ENCODE measurements at places on chromosomes 5 and 9. TPM values are rescaled to one million over a fixed set of nuclear protein-coding genes. Genes with fewer than 3 reads are reported as not detected.

GRCh38 chr5:133921069-133921468 is 47.4 kb downstream of the C5orf15 start:
- no peak overlapping the region for H3K4me3 ChIP-seq
- no peak overlapping the region for H3K27ac ChIP-seq
- H3K36me3 ChIP-seq = no peaks in the 10 kb centered on the region
- no peak for DNase-seq
- H3K4me1 ChIP-seq = no peaks in the 10 kb centered on the region

DNA sequence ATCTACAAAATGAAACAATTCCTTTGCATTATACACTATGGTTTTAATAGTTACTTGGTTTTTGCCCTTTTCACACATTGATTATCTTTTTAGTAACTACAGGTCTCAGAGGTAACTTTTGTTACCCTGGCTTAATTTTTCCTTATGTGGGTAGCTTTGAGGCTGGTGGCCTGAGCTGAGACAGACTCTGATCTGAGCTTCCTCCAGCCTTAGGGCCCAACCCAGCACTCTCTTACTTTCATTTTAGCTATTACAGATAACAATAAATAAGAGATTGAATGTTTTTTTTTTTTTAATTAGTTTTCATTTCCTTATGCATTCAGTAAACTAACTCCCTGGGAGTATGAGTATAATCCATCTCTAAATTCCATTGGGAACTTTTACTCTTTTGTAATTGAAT is 15.1 kb upstream of the OXCT1 start:
- no peaks in the 10 kb centered on the region for H3K4me1 ChIP-seq
- no peak overlapping the region for H3K4me3 ChIP-seq
- DNase-seq = no peak
- H3K27me3 ChIP-seq = peaks cover 21% of the 10 kb centered on the region

GRCh38 chr5:179169836-179170235 is 109.7 kb downstream of the ZNF354C start:
- H3K4me3 ChIP-seq = no peak overlapping the region
- H3K36me3 ChIP-seq = peaks cover 1% of the 10 kb centered on the region
- no peak for DNase-seq
- H3K27me3 ChIP-seq = no peaks in the 10 kb centered on the region
- no peak overlapping the region for H3K27ac ChIP-seq

- no peaks in the 10 kb centered on the region for H3K36me3 ChIP-seq
- no peak overlapping the region for H3K27ac ChIP-seq
- no peak overlapping the region for H3K4me3 ChIP-seq
- H3K27me3 ChIP-seq = peaks cover 8% of the 10 kb centered on the region
- H3K4me1 ChIP-seq = no peaks in the 10 kb centered on the region
- DNase-seq = no peak
Measured at GRCh38 chr9:100999906-101000544, 28.5 kb upstream of the PLPPR1 start.

DNA sequence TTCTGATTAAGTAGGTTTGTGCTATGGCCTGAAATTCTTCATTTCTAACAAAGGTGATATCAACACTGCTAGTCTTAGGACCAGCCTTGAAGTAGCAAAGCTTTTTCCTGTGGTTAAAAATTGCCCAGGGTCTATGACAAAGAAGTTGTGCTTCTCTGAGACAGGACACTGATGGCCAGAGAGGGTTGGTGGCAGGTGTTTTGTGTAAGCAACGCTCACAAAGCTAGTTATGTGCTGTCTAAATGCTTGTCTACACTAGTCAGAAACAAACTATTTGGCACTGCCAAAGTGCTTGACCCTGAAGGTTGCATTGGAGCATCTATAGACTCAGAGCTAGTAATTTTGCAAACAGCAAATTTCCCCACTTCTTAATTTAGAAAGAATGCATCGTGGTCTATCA is 44.1 kb upstream of the SELENOP start:
- no peak overlapping the region for H3K27ac ChIP-seq
- H3K4me3 ChIP-seq = no peak overlapping the region
- H3K4me1 ChIP-seq = no peaks in the 10 kb centered on the region
- peaks cover 31% of the 10 kb centered on the region for H3K27me3 ChIP-seq

- no peak for DNase-seq
- no peak overlapping the region for H3K27ac ChIP-seq
- no peaks in the 10 kb centered on the region for H3K36me3 ChIP-seq
Measured at GRCh38 chr9:71036501-71036900, 84.9 kb downstream of the TRPM3 start.

GRCh38 chr5:169893571-169893970 is 86.7 kb downstream of the INSYN2B start:
- peaks cover 9% of the 10 kb centered on the region for H3K4me1 ChIP-seq
- no peaks in the 10 kb centered on the region for H3K27me3 ChIP-seq
- H3K4me3 ChIP-seq = no peak overlapping the region
- H3K36me3 ChIP-seq = no peaks in the 10 kb centered on the region

- H3K27ac ChIP-seq = no peak overlapping the region
- H3K4me1 ChIP-seq = no peaks in the 10 kb centered on the region
- no peaks in the 10 kb centered on the region for H3K36me3 ChIP-seq
Measured at GRCh38 chr9:20225826-20226225, 396.5 kb downstream of the MLLT3 start.

DNA sequence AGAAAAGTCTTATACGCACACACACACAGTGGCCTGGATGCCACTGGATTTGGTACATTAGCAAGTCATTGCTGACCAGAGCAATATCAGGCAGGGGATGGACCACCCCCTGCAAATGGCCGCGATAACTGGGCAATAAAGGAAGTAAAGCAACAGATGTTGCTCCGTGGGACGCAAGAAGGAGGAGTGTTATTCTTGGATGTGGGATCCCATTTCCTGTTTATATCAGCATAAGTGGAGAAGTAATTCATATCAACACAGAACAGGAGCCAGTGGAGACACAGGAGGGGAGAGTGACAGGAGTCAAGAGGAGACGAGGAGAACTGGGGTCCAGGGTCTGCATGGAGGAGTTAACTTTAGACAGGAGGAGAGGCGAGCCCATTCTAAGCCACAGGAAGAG is 18.4 kb downstream of the RUFY1 start:
- no peak for DNase-seq
- no peaks in the 10 kb centered on the region for H3K27me3 ChIP-seq
- H3K36me3 ChIP-seq = peaks cover 28% of the 10 kb centered on the region
- no peaks in the 10 kb centered on the region for H3K4me1 ChIP-seq

- no peak overlapping the region for H3K4me3 ChIP-seq
- H3K27ac ChIP-seq = no peak overlapping the region
- H3K4me1 ChIP-seq = peaks cover 20% of the 10 kb centered on the region
- H3K27me3 ChIP-seq = no peaks in the 10 kb centered on the region
- no peaks in the 10 kb centered on the region for H3K36me3 ChIP-seq
Measured at GRCh38 chr5:113057557-113057984, 81.0 kb downstream of the DCP2 start.

- H3K27me3 ChIP-seq = no peaks in the 10 kb centered on the region
- peaks cover 24% of the 10 kb centered on the region for H3K36me3 ChIP-seq
- DNase-seq = no peak
- no peak overlapping the region for H3K4me3 ChIP-seq
Measured at GRCh38 chr9:129125478-129125877, 14.3 kb downstream of the PTPA start.

GRCh38 chr5:137335493-137335892 is 163.6 kb downstream of the SPOCK1 start:
- no peak for DNase-seq
- H3K4me1 ChIP-seq = peaks cover 9% of the 10 kb centered on the region
- H3K27ac ChIP-seq = no peak overlapping the region
- no peak overlapping the region for H3K4me3 ChIP-seq

DNA sequence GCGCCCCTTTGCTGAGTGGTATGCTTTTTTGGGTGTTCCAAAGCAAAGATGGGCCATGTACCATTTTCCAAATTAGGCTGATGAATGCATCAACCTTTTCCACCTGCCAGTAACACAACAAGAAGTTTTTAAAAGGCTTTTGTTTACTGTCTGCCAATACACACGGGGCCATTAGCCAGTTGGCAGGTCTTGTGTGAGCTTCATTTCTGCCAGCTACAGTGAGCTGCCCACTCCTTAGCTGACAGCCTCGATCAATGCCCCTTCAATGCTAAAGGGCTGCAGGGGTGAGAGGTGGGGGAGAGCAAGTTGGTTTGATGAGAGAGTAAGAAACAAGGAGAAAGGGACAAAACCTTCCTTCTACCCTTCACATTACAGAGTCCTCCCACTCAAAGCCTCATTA is 128.7 kb downstream of the C5orf15 start:
- H3K4me3 ChIP-seq = no peak overlapping the region
- H3K4me1 ChIP-seq = no peaks in the 10 kb centered on the region
- DNase-seq = no peak
- no peaks in the 10 kb centered on the region for H3K36me3 ChIP-seq
- H3K27me3 ChIP-seq = peaks cover 2% of the 10 kb centered on the region
- no peak overlapping the region for H3K27ac ChIP-seq

GRCh38 chr5:57164124-57164523 is 9.7 kb upstream of the GPBP1 start:
- H3K27me3 ChIP-seq = no peaks in the 10 kb centered on the region
- peaks cover 1% of the 10 kb centered on the region for H3K4me1 ChIP-seq
- H3K36me3 ChIP-seq = no peaks in the 10 kb centered on the region

- no peak overlapping the region for H3K27ac ChIP-seq
- no peak overlapping the region for H3K4me3 ChIP-seq
- no peaks in the 10 kb centered on the region for H3K4me1 ChIP-seq
- H3K27me3 ChIP-seq = peaks cover 43% of the 10 kb centered on the region
- no peaks in the 10 kb centered on the region for H3K36me3 ChIP-seq
- DNase-seq = peak; percentile 77
Measured at GRCh38 chr9:137140151-137141012, 1.4 kb downstream of the GRIN1 start.

DNA sequence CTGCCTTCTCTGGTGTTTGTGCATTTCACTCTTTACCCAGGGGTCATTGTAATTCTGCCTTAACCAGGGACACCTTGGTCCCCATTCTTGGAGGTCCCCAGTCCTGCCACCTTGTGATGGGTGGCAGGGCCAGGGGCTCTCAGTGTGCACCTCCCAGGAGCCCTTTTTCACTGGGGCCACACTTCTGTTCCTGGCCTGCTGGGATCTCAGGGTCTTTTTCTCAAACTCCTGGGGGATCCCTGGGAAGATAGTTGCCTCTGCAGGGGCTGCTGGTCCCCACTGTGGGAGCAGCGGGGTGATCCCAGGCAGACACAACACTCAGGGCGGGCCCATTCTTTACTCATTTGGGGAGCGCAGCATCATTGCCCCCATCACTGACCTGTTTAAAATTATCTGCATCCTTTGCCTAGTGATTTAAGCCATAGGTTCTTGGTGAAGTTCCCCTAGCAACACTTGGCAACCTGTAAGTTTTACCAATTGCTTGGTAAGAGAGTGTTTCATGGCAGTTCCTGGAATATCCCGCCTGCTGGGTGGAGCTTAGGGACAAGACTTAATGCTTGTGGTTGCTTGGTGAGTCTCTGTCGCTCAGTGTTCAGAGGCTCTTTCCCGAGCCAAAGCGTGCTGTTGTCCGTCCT is 15.7 kb downstream of the PHF2 start:
- H3K4me1 ChIP-seq = peaks cover 29% of the 10 kb centered on the region
- no peak overlapping the region for H3K4me3 ChIP-seq
- H3K36me3 ChIP-seq = no peaks in the 10 kb centered on the region
- no peak overlapping the region for H3K27ac ChIP-seq
- H3K27me3 ChIP-seq = no peaks in the 10 kb centered on the region

- no peak for DNase-seq
- peak overlapping the region; percentile 10 for H3K27ac ChIP-seq
- no peaks in the 10 kb centered on the region for H3K36me3 ChIP-seq
- no peak overlapping the region for H3K4me3 ChIP-seq
- H3K27me3 ChIP-seq = no peaks in the 10 kb centered on the region
Measured at GRCh38 chr5:174571662-174572397, 152.6 kb upstream of the MSX2 start.

DNA sequence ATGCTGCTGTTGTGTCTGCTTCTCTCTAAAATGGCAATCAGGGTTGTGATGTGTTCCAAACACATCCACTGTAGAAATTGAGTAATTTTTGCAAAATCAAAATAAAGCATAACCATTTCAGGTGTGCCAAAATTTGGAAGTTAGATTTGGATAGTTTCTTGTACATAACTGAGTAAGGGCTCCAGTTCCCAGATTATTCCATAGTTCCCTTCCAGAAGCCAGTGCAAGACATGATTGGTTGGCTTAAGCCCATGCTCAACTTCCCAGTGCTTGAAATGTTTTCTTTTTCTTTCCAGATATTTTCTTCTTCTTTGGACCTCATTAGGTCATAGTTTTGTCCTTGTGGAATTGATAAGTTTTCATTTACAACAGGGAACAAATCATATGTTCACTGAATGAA is 64.2 kb downstream of the SNCAIP start:
- H3K36me3 ChIP-seq = no peaks in the 10 kb centered on the region
- H3K27ac ChIP-seq = no peak overlapping the region
- H3K4me3 ChIP-seq = no peak overlapping the region
- no peaks in the 10 kb centered on the region for H3K4me1 ChIP-seq

- H3K27me3 ChIP-seq = peaks cover 28% of the 10 kb centered on the region
- peaks cover 22% of the 10 kb centered on the region for H3K4me1 ChIP-seq
- H3K4me3 ChIP-seq = no peak overlapping the region
Measured at GRCh38 chr5:171599411-171599810, 180.0 kb downstream of the FGF18 start.

DNA sequence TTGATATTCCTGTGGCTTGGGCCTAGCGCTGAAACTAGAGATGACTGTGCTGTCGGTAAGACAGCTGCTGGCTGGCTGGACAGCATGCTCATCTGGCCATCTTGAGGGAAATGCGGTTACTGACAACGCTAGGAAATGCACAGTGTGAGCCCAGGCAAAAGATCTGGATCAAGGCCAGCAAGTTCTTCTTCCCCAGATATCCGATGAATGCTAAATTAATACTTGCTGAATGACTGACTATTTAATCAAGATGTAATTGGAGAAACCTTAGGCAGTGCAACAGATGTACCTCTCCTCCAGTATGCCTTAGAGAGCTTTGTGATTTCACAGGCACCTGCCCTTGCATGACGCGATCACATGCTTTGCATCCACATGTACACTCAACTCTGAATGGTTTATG is 659.1 kb downstream of the EFNA5 start:
- no peak overlapping the region for H3K27ac ChIP-seq
- H3K4me1 ChIP-seq = no peaks in the 10 kb centered on the region

DNA sequence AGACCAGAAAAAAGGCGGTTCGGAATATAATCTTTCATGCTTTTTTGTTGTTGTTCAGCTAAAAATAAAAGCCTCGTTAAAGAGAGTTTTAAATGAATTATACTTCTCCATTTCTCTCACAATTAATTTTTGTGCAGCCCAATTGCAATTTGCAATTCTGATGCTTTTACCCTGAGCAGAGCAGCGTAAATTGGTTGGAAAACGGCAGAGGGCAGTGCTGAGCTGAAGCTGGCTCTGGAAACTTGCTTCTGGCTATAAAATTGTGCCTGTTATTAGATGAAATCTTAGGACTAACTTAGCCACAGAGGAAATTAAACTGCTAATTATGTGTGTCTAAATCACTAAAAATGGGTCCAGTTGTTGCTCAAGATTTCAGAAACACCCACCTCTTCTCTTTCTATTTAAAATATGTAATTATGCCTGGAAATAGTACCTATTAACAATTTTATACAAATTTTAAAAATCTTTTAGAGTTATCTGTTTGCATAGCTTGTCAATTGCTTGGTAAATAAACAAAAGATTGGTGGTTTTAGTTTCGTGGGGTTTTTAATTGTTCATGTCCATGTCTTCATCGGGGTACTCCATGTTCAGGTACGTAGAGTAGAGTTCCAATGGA is 441.8 kb upstream of the TLE4 start:
- peaks cover 8% of the 10 kb centered on the region for H3K4me1 ChIP-seq
- H3K4me3 ChIP-seq = no peak overlapping the region
- H3K27me3 ChIP-seq = no peaks in the 10 kb centered on the region
- no peak overlapping the region for H3K27ac ChIP-seq
- peaks cover 2% of the 10 kb centered on the region for H3K36me3 ChIP-seq

GRCh38 chr5:6359555-6360322 is 18.6 kb downstream of the MED10 start:
- no peaks in the 10 kb centered on the region for H3K4me1 ChIP-seq
- H3K4me3 ChIP-seq = no peak overlapping the region
- peaks cover 5% of the 10 kb centered on the region for H3K27me3 ChIP-seq
- H3K36me3 ChIP-seq = peaks cover 1% of the 10 kb centered on the region
- no peak for DNase-seq

KLF4 gene
- total RNA-seq = 36.0 TPM

ANKRD20A1 gene
- 2.5 TPM for total RNA-seq

COL23A1 gene
- 0.15 TPM for total RNA-seq

CCDC152 gene
- not detected for total RNA-seq
